ENCODE measurements at places on chromosomes 4 and X. TPM values are rescaled to one million over a fixed set of nuclear protein-coding genes. Genes with fewer than 3 reads are reported as not detected.

The SH2D1A gene
- 0.21 TPM for polyA plus RNA-seq

The FRMD7 gene
- polyA plus RNA-seq = 0.02 TPM

The ODAPH gene
- not detected for polyA plus RNA-seq

The FGF5 gene
- not detected for polyA plus RNA-seq

The PPEF2 gene
- not detected for polyA plus RNA-seq

The DRP2 gene
- polyA plus RNA-seq = 0.04 TPM

All from pancreas (tissue), 10 donors.